NCI-H1417 treated with DMSO at 0.1 percent for 48 hours (cell line): ENCODE measurements at places on chromosomes 2 and 18.

DNA sequence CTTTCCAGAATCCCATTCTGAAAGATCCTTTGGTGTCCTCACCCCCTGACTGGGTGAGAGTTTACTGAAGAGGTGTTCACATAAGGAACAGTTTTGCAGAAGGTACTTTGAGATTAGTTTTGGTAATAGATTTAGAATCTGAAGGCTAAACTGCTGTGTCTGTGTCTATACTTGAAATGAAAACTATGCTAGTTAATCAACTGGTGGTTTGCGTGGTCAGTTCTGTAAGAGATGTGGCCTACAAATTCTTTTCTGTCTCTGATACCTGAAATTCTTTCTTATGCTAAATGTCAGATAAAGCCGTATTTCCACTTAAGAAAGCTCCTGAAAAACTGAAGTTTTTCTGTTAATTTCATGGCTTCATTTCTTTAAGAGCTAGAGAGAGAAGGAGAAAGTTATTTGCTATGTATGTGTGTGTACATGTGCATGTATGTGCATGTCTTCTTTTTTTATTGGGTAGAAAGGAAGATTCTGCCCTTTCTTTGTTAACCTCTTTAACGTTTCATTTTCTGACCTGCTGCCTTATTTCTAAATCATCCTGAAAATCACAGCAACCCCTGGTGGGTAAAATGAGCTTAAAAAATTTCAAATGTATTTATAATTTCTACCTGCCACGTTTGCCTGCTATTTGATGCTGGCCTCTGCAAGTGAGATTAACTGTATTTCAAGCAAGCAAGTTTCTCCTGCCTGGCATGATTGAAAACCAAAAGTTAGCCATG, 552.0 kb upstream of the NRP2 start:
- no peak for DNase-seq

DNA sequence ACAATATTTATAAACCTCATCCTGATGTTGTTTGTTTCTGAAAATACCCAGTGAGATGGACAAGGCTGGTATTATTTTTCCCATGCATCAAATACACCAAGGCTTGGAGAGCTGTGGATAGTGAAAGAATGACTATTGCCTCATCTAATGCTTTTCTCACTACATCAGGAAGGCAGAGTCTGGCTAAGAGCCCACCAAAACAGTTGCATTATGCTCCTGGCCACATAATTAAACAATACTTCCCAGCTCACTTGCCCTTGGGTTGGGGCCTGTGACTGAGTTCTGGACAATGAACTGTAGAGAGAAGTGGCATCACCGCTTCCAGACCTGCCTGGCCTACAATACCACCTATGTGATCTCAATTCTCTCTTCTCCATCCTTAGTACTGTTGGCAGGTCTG, 46.4 kb upstream of the REEP1 start:
- DNase-seq, result no peak

DNA sequence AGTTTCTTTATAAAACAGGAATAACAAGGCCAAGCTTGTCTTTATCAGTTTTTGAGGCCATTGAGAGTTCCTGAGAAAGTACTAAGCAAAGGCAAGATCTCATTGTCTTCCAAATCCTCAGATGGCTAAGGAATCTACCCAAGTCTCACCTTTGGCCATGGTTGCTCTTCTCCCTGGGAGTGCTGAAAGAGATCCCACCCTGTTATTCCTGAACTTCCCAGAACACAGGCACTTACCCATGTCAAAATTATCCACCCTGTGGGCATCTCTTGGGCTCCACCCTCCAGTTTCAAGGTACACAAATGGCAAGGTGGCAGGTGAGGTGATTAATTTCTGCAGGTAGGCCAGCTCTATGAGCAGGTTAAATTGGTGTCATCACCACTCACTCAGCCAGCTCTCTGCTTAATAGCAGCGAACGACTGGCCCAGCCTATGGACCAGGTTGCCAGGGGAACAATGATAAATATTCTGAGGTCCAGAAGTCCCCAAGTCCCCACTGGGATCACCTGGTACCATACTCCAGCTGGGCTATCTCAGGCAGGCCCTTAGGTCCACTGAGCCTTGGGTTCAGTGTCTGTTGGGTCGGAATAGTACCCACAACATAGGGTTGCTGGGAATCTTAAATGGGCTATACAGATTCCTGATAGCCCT, 2.3 kb upstream of the SPRED2 start:
- no peak for DNase-seq

GRCh38 chr2:71380665-71381064, 49.1 kb downstream of the ZNF638 start:
- no peak for DNase-seq

DNA sequence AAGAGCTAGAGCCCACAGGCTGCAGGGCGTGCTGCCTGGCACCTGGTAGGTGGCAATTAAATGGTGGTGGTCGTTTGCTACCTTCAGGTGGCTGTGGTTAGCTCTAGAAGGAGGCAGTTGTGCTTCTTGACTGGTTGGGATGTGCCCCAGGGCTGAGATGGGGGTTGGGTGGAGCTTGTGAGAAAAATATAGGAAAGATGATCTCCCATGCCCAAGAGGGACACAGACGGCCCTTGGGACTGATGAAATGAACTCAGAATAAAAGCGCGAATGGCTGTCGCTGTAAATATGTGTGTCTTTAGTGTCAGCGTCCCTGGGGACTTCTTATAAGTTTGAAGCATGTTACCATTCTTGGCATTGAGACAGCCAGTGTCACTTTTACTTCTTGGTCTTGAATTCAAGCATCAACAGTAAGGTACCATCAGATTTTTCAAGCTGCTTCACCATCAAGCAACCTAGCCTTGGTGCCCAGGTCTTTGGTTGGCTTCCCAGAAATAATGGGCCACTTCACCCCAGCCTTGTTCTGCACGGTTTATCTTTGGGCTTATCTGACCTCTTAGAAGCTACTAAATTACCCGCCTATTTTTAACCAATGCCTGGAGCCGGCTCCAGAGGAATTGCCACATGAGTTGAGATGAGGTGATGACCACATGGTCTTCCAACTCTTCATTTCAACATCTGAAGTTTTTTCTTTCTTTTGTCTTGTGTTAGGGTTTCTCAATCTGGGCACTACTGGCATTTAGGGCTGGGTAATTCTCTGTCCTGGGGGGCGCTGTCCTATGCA, 11.9 kb downstream of the LRRFIP1 start:
- DNase-seq, result no peak

DNA sequence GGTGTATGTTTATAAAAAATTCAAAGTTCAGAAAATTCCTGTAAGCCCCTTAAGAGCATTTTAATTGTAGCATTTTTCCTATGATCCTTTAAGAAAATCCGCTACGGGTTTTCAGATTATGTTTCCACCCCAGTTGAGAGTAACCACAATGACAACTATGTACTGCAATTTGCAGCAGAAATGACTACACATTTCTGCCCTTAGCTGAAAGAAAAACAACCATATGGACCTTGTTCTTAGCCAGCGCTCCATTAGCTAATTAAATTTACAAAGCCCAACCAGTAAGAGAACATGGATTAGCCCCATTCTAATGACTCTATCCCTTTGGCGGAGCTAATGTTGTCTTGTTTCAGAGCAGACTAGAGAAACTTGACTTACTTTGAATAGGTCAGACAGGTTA, 247.6 kb downstream of the SLC8A1 start:
- no peak for DNase-seq

- DNase-seq, result no peak
Measured at GRCh38 chr2:121682396-121683298, 33.4 kb upstream of the CLASP1 start.

GRCh38 chr2:98894331-98895000, 41.6 kb downstream of the CRACDL start:
- DNase-seq, result no peak

DNA sequence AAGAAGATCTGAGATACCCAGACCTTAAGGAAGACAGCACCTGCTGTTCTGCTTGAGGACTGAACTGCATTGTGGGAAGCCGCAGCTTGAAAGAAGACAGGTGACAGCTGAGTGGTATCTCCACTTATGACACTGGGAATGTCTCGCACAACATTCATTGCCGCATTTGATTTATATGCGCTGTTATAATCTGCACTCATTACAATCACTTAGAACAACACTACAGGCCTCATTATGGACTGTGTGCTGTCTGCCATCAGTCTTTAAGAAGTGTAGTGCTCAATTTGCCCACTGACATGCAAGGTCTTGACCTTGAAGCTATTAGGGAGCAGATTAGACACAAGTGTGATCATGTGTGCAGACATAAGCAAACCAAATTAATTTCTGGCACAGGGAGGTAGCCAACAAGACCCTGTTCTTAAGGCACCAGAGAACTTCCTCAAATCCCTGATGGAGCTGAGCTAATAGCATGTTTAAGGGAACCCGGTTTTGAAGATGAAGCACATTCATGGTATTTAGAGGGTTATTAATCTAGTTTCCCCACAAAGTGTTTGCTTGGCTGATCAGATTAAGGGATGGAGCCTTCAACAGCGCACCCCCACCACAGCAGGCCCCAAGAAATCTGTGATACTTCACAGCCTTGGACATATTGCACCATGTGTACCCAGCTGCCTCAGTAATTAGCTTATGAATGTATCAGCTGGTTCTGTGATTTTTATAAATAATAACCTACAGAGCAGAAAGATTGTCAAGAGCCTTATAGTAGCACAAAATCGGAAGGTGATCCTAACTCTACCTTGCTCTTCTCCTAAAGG, 146.8 kb downstream of the SATB2 start:
- peak; percentile 61 for DNase-seq

- DNase-seq, result no peak
Measured at GRCh38 chr2:162381851-162382250, 37.9 kb downstream of the GCA start.

DNA sequence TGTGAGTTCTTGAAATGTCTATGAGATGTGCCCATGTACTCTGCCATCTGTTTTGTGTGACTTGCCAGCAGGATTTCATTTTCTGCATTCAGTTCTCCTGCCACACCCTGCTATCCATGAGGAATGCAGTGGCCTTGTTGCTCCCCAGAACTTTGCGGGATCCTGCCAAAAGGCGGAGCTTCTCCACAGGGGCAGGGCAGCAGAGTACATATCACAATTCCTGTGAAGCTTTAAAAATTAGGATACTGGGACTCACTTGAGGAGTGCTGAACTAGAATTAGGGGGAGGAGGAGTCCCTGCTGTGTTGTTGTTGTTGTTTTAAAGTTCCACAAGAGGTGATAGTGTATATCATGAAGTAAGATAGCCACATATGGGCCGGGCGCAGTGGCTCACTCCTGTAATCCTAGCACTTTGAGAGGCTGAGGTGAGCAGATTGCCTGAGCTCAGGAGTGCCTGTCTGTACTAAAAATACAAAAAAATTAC, 76.4 kb downstream of the TANC1 start:
- no peak for DNase-seq

GRCh38 chr2:175418224-175418835, 236.8 kb upstream of the ATP5MC3 start:
- no peak for DNase-seq

- peak; percentile 30 for DNase-seq
Measured at GRCh38 chr18:7789856-7790552, 222.9 kb downstream of the PTPRM start.

- no peak for DNase-seq
Measured at GRCh38 chr2:68465081-68465916, 1.8 kb downstream of the FBXO48 start.

GRCh38 chr18:62710417-62710816, 4.9 kb upstream of the PHLPP1 start:
- peak; percentile 98 for DNase-seq

DNA sequence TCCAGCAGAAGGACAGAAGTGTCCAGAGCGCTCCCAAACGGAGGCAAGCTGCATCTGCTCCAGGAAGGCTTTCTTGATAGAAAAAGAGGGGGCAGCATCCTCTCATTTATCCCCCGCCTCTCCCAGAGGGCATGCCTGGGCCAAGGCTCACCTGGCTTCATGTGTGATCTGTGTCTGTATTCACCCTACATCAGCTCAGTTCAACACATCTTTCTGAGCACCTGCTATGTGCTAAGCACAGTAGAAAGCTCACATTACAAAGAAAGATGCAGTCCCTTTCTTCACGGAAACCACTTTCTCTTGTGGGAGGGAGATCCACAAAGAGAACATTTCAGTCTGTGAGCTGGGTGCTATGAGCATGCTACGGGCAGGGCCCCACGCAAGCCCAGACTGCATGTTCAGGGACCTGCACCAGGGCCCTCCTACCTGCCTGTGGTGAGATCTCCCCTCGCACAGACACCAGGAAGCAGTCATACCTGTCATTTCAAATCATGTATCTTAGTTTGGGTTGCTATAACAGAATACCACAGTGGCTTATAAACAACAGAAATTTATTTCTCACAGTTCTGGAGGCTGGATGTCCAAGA, 90.7 kb downstream of the PDCL3 start:
- no peak for DNase-seq

DNA sequence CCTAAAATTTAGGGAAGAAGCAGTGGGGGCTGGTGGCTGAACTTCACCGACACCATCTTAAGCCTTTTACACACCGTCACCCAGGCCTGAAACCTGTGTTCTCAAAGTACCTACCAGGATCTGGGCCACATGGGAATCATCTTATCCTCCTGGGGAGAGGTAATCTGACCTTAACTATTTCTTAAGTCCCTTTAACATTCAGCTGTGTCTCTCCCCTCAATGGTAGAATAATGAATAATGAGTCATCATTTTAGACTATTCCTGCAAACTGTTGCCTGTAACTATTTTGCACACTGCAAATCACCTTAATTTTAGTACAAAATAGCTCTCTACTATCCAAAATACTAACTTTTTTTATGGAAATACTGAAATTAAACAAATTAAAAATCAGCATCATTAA, 149.4 kb upstream of the KLF7 start:
- no peak for DNase-seq

GRCh38 chr2:172172513-172173173, 69.9 kb upstream of the DLX2 start:
- DNase-seq, result no peak

- no peak for DNase-seq
Measured at GRCh38 chr2:20217041-20217970, 7.6 kb downstream of the SDC1 start.

- DNase-seq, result no peak
Measured at GRCh38 chr18:68387246-68387645, 327.7 kb downstream of the TMX3 start.

DNA sequence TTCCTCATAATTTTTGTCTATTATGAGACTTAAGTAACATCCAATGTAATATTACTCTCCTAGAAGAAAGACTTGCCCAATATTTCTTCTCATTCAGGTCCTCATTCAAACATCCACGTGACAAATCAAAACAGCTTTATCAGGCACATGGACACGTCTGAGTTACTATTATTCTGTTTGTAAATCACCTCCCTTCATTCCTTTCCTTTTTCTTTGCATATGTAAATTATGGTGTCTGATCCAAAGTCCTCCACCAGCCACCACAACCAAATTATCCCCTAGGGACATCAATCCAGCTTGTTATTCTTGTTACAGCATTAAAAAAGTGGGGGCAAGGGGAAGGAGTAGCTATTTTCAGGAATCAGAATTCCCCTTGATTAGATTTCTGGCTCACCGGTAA, 7.1 kb downstream of the TMEM163 start:
- no peak for DNase-seq

GRCh38 chr2:25283921-25284320, 57.8 kb downstream of the DNMT3A start:
- no peak for DNase-seq
